Activated T-cell treated with anti-CD3 and anti-CD28 coated beads for 48 hours (primary cell): ENCODE measurements at places on chromosomes 2 and 18.
A peak's percentile ranks its signal among the peaks of the same experiment; 100 is the strongest.

GRCh38 chr18:76412818-76413565 lies 82.0 kb downstream of the ZNF516 start:
- DNase-seq: no peak

DNA sequence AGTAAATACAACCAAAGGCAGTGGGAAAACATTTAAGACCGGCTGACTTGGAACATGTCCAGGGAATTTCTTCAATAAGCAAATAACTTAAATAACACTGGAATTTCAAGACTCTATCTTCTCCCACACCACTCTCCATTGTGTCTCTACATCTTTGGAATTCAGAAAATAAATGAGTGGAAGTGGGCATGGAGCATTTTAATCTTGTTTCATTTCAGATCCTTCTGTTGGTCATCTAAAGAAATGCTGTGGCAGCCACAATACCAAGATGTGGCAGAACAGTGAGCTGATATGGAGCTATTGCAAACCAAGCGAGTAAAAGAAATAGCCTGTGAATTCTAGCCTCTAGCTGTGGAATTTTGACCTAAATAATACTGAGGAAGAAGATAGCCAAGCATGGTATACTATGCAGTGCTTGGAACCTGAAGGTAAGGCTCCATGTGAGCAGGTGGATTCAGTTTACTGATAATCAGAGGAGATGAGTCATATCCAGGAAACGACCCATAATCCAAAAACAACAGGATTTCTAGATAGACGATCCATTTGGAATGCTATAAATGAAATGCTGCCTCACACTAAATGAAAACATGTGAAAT lies 157.1 kb upstream of the SCN7A start:
- DNase-seq: no peak

DNA sequence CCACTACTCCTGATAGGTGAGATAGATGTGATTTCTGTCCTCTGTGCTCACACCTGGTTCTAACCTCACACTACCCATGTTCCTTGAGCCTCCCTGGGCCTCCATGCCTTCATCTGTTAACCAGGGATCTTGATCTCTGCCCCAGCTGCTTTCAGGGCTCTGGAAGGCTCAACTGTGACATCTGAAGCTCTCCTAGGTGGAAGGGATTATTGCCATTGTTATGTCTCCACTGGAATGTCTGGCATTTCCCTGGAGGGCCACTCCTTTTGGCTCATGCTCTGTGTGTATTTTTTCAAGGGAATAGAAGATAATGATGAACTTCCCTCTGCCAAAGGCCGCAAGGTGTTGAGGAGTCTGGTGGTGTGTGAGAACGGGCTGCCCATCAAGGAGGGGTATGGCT lies 41.2 kb downstream of the PCARE start:
- DNase-seq: no peak

DNA sequence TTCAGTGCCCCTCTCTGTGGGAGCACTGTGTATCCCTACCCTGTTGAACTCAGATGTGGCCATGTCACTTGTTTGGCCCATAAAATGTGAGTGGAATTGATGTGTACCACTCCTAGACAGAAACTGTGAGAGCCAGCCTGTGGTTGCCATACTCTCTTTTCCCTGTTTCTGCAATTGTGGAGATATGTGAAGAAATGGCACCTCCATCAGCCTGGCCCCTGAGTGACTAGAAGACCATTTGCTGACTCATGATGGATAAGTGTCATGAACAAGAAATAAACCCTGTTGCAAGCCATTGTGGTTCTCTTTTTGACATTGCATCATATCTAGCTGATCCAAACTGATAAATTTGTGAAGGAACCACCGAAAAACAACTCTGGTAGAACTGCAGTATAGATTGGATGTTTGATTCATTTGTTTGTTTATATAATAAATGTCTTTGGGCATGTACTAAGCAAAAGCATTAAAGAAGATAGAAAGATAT lies 214.5 kb upstream of the FBXO11 start:
- no peak for DNase-seq

GRCh38 chr18:74482697-74483096 lies 13.5 kb upstream of the CNDP2 start:
- no peak for DNase-seq

DNA sequence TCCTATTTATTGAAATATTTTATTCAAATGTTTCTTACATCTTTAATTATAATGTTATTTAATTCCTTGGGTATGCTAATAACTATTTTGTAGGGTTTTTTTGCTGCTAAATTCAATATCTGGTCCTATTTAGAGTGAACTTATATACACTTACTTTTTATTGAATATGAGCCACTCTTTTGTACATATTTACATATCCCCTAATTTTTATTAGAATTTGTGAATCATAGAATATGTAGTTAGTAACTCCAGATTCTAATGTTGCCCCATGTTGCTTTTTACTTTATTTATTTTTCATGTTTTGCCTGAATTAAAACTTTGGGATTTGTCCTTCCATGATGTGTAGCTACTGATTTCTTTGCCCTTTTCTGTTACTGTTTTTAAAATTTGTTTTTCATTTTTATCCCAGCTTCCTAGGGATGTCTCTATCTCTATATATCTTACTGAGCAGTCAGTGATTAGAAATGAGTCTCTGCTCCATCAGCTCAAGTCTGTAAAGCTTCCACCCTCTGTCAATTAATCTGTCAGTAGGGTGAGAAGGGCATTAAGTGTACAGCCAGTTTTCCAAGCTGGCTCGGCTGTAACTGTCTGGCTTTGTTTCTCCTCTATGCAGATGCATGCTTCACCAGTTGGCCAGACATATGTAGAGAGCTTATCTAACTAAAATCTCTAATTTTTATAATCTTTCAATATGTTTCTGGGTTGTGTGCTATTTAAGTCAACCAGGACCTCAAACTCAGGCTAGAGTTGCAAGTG lies 256.9 kb downstream of the CDH19 start:
- DNase-seq: no peak

DNA sequence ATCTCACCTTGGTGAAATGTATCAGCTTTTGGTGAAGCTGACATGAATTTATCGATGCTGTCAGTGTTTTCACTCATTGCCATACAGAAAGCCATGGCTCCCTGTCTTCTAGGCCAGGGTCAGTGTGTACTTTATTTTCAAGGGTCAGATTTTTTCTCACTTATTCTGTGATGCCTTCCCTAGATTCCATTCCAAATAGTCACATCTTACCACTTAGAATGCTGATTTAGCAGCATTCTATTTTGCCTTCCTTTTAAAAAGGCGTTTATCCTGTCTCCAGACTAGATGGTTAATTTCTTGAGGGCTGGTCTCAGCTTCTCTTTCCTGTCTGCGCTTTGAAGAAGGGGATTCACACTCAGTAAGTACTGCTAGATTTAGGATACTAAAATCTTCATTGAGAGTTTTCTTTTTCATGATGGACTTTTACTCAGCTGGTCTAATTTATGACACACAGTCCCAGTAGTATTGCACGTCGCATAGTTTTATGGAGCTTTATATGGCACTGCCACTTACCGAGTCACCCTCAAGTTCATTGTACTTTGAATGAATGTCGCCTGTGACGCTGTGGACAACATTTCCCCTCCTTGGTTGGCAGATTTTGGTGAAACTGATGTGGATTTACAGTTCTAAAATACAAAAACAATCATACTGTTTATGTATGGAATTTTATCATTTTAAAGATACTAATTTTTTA lies 194.0 kb downstream of the ZNF407 start:
- no peak for DNase-seq

GRCh38 chr2:233974530-233975071 lies 57.4 kb downstream of the TRPM8 start:
- peak; percentile 14 for DNase-seq

GRCh38 chr2:42819160-42819559 lies 26.8 kb upstream of the HAAO start:
- DNase-seq: no peak

DNA sequence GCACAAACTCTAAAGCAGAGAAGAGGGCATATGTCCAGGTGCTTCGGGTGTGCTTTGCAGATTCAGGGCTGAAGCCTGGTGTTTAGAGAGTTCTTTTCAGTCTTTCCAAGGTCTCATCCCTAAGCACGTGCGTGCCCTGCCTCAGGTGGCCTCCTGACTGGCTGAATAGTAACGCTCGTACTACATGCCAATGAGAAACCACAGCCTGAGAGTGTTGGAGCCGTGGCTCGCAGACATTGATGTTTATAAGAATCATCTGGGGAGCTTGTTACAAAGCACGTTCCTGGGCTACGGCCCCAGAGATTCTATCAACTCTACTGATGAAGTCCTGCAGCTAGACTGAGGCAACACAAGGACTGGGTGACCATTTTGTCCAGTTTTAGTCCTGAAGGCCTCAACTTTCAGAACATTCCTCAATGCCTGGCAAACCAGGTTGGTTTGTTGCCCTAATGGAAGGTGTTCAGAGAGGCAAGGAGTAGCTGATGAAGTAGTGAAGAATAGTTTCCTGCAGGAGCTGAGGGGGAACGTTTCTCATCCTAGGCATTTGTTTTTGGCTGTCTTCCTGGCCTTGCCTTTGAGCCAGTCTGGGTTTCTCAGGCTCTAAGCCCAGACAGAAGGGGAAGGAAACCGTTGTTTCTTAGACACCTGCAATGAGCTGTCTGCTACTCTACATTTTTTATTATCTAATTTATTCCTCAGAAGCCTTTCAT lies 31.5 kb upstream of the HAAO start:
- no peak for DNase-seq

GRCh38 chr2:242098445-242099128 lies 229.1 kb downstream of the RTP5 start:
- DNase-seq: no peak

DNA sequence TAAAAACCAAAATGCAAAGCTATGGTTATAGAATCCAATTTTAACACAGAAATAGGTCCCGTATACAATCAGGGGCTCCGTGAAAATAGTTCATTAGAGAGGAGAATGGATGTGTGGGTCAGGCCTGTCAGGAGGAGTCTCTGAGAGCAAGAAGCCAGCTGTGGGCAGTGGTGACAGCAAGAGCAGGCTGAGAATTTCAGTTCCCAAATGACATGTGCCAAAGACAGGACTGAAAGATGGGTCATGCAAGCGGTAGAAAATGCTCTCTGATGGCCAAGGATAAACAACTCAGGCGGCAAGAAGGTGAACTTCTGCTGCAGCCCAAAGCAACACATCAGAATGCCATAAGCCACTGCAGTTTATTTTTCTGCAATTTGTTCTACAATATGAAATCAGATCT lies 100.4 kb downstream of the CCDC141 start:
- no peak for DNase-seq

GRCh38 chr18:7646174-7646886 lies 79.2 kb downstream of the PTPRM start:
- DNase-seq: no peak

GRCh38 chr2:45763255-45763654 lies 111.8 kb downstream of the PRKCE start:
- DNase-seq: no peak

GRCh38 chr2:48207851-48208250 lies 301.6 kb upstream of the FBXO11 start:
- no peak for DNase-seq

DNA sequence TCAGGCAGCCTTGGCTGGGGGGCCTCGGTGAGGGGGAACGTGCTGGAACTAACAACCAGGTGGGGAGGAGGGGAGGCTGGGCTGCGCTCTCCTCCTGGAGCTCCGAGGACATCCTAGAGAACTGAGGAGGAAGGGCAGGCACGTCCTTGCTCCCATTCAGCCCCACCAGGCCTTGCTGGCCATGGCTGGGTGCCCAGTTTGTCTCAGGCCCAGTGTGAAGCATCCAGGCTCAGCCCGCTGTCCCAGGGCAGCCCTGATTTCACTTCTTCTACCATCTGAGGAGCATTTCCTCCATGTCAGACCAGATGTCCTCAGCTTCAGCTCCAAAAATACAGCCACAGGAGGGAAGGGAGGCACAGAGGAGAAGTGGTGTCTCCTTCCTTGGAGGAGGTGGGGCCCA lies 125.4 kb downstream of the CELF4 start:
- no peak for DNase-seq

GRCh38 chr2:36770542-36771287 lies 74.2 kb downstream of the VIT start:
- DNase-seq: peak; percentile 40
